A549 treated with dexamethasone at 1 μM for 4 hours (cell line): ENCODE measurements at places on chromosomes 2 and 18. TPM values are rescaled to one million over a fixed set of nuclear protein-coding genes. Genes with fewer than 3 reads are reported as not detected.

SMC6 gene
- 24.8 to 37.4 TPM (median 31.1 TPM) in 5 replicates for total RNA-seq

TCF7L1 gene
- total RNA-seq, result 7.5 to 12.4 TPM (median 11.6 TPM) in 5 replicates

ANKRD30B gene
- not detected in 5 replicates for total RNA-seq

TNS1 gene
- total RNA-seq, result 10.7 to 28.4 TPM (median 17.4 TPM) in 5 replicates

EMX1 gene
- total RNA-seq, result 0.07 to 0.28 TPM (median 0.21 TPM) in 4 of 5 replicates, not detected in the other

CYP20A1 gene
- total RNA-seq, result 9.0 to 11.5 TPM (median 9.8 TPM) in 5 replicates

WNT10A gene
- total RNA-seq, result 0.05 to 0.08 TPM (median 0.06 TPM) in 5 replicates

CREB1 gene
- 15.2 to 28.6 TPM (median 27.7 TPM) in 5 replicates for total RNA-seq

LGALSL gene
- 8.3 to 12.8 TPM (median 11.9 TPM) in 5 replicates for total RNA-seq

STPG4 gene
- total RNA-seq, result 0.07 TPM in 1 of 5 replicates, not detected in the others

RNU2-63P gene
- not detected in 5 replicates for total RNA-seq

DCC gene
- not detected in 5 replicates for total RNA-seq

VWA3B gene
- total RNA-seq, result 0.12 to 0.24 TPM (median 0.19 TPM) in 3 of 5 replicates, not detected in the others
